ENCODE measurements at places on chromosomes 13 and 19. TPM values are rescaled to one million over a fixed set of nuclear protein-coding genes. Genes with fewer than 3 reads are reported as not detected.

DNA sequence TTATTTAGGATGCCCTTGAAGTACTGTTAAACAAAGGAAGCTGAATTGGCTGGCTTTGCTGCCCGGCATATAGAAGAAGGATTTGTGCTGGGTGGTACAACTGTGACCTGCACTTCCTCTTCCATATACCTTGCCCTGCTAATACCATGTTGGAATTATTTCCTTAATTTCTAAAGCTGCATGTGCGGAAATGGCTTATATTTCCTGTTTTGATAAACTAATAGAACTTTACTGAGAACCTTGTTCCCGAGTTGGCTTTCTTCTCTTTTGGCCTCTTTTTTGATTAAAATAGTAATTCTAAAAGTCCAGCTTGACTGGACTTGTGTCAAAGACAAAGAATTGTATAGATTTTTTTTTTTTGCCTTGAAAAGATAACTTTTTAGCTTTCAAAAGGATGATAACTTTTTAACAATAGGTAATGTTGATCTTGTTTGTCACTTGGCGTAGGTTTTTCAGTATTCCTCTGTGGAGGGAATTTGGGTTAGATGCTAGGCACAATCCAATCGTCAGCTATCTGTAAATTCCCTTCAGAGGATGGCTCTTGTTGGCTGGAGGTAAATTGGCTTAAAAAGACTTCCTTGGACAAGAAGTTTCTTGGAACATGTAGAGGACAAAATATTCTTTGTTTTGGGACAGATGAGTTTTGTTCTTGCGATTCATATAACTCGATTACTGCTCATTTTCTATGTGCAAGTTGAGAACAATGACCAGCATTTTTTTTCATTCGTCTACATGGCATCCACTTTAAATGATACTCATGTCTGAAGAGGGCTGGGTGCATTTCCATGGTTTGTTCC lies 41.4 kb downstream of the COL4A2 start:
- no peak for DNase-seq

GRCh38 chr13:77305266-77305665 lies 21.6 kb downstream of the MYCBP2 start:
- no peak for DNase-seq

DNA sequence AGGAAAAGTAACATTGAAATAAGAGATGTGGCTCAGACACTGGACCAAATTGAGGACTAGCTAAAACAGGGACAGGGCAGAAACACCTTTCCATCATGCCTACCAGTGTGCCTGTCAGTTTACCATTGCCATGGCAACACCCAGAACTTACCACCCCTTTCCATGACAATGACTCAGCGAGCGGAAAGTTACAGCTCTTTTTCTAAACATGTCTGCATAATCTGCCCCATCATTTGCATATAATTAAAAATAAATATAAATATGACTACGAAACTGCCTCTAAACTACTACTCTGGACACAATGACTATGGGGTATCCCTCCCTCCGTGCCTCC lies 96.0 kb downstream of the UBL3 start:
- no peak for DNase-seq

- DNase-seq, result peak; percentile 56
Observed at GRCh38 chr19:10230173-10230860, 814 bp downstream of the S1PR2 start.

DNA sequence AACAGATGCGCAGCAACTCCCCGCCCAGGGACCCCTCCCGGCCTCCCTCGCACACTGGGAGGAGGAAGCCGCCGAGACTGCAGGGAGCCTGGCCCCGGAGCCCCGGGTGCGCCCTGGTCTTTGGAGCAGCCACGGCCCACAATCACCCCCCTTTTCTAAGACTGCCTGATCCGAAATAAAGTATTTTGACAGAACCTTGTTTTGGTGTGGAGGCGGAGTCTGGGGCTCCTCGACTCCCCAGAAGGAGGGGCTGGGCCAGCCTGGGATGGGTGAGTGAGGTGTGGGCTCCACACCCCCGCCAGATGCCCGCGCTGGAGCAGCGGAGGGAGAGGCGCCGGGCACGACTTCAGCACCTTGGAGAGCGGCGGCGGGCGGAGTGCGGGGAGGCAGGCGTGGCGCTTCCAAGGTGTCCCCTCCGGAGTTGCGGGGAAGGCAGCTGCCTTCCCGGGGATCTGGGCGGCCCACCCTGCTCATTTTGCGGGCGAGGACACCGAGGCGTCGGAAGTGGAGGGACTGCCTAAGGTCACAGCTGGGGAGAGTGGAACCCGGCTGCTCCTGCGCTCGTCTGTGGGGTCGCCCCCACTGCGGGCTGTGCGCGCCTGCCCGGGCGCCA lies 9.4 kb downstream of the SIRT6 start:
- DNase-seq, result peak; percentile 82

DNA sequence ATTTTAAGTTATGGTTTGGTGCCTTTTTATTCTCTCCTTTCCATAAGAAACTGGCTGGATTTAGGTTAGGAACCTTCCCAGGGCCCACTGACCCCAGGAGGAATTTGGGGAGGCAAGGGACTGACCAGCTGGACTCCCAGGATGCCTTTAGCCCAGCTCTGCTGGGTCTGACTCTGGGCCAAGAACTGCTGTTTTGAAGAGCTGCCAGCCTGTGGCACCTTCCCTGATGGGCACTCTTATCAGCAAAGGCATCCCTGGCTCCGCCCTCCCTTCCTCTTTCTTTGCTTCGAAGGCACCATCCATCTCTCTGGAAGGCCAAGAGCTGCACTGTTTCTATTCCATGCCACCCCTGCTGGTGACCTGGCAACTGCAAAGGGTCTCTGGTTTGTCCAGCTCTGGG lies 174.7 kb downstream of the POU4F1 start:
- no peak for DNase-seq

DNA sequence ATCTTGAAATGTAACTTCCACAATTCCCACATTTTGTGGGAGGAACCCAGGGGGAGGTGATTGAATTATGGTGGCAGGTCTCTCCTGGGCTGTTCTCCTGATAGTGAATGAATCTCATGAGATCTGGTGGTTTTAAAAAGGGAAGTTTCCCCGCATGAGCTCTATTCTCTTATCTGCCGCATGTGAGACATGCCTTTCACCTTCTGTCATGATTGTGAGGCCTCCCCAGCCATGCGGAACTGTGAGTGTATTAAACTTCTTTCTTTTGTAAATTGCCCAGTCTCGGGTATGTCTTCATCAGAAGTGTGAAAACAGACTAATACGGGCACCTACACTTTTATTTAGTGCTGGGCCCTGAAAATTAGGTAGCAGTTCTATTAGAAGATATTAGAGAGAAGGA lies 45.8 kb downstream of the TNFSF13B start:
- no peak for DNase-seq

DNA sequence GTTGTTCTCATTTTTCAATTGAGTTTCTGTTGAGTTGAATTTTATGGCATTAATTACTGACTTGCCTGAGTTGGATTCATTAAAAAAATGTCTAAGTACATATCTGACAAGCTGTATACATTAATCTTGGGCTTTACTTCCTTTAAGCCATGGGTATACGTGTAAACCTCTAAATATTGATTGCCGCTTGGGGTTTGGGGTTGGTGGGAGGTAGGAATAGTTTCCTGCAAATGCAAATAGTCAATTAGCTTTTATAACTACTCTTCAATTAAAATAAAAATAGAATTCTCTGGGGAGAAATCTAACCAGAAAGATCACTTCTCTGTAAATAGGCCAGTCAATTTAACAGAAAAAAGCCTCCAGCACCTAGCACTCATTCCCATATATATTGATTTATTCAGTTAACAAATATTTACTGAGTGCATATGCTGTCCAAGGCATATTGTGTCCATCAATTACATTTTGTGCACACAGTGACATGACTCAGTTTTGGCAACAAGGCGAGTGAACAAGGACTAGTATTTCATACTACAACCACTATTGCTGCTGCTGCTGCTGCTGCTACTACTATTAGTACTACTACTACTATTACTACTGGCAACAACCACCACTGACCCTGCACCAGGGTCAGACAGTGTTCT lies 306.8 kb downstream of the RFC3 start:
- DNase-seq, result no peak

DNA sequence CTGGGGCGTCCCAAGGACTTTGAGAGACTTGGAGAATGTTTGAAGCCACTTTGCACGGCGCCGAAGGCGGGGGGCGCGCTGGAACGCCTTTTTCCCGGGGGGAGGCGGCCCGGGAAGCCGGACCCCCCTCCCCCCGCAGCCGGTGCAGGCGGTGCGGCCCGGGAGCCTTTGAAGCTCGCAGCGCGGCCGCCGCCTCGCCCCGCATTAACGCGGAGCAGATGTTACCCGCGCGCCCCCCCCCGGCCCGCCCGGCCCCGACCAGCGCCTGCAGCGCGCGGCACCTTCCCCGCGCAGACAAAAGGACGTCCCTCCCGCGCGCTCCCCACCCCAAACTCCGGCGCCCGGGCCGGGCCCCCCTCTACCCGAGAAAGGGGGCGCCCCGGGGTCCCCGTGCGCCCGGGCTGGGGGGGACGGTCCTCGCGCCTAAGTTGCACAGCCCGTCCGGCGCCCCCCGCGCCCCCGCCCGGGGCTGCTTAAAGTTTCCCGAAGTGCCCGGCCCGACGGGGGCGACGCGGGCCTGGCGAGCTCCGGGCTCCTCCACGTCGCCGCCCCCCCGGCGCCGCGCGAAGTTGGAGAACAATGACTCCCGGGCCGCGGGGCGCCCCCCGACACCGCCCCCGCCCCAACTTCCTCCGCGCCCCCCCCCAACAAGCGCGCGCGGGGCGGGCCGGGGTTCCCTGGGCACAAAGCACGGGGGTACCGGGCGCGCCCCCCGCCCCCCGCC lies 685 bp downstream of the TCF3 start:
- DNase-seq, result peak; percentile 54

GRCh38 chr13:27644302-27644701 lies 22.6 kb downstream of the POLR1D start:
- DNase-seq, result no peak

- DNase-seq, result no peak
Observed at GRCh38 chr13:51643882-51644281, 59.6 kb downstream of the WDFY2 start.

GRCh38 chr13:47188802-47189201 lies 291.9 kb upstream of the HTR2A start:
- no peak for DNase-seq

- no peak for DNase-seq
Observed at GRCh38 chr13:41127701-41128100, 4.9 kb downstream of the KBTBD6 start.

- DNase-seq, result no peak
Observed at GRCh38 chr19:33241530-33242101, 16.0 kb upstream of the SLC7A10 start.

- DNase-seq, result no peak
Observed at GRCh38 chr13:93951951-93952350, 527.5 kb downstream of the DCT start.

DNA sequence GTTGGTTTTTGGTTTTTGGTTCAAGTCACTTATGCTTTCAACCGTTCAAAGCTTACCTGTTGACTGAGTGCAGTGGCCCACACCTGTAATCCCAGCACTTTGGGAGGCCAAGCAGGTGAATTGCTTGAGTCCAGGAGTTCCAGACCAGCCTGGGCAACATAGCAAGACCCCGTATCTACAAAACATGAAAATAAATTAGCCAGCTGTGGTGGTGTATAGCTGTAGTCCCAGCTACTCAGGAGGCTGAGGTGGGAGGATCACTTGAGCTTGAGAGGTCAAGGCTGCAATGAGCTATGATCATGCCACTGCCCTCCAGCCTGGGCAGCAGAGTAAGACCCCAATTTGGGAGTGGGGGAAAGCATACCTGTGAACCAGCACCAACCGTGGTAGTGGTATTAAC lies 43.7 kb downstream of the PEX11G start:
- DNase-seq, result no peak

DNA sequence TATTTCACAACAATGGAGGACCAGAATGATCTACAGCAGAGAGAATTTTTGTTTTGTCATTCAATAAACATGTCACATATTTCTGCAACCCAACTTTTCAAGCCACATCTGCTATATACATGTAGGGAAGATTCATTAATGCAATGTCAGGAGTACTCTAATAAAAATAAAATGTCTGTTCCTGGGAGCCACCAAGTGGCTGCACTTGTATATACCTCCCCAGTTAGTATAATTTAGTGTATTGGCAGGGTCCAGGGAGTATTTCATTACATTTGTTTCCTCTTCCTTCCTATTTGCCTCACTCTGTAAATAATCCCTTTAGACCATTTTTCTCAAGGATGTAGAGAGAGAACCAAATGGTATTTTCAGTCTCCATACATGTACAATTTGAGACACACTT lies 1169.0 kb downstream of the DIAPH3 start:
- no peak for DNase-seq

GRCh38 chr13:53028637-53029203 lies at the start of gene OLFM4:
TSS of gene OLFM4 (plus strand) at chr13:53028813. CDS start at chr13:53028837, 24 bp downstream.
- no peak for DNase-seq

GRCh38 chr19:57947088-57947418 lies 453 bp downstream of the ZNF256 start:
- no peak for DNase-seq

DNA sequence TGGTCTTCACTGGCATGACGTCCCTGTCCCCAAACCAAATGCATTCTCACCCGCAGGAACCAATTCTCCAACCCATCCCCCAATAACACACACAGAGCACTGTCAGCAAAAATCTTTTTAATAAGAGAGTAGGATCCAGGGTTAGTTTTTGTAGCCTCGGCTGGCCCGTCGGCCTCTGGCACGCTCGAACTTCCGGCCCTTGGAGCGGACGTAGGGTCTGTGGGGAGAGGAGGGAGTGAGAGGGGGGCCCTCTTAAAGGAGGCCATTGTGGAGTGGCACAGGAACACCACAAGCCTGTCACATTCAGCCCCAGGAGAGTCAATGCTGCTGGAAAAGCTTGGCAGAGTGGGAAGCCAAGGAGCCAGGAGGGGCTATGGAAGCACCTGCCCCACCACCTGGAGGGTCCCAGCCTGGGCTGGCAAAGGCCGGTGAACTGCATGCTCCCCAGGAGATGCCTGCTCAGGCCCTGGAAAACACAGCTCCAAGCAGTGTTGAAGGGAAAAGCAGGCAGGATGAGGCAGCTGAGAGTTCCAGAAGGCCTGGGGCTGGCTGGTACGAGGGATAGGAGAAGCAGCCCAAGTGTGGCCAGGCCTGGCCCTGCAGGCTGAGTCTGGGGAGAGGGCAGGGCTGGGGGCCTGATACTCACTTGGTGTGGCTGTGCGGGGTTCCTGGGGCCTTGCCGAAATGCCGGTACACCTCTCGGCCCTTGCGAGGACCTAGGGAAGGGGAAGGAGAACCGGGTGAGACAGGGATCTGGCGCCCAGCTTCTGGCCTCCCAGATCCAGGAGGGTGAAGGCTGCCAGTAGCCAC lies 560 bp upstream of the FAM83E start:
- DNase-seq, result no peak

- DNase-seq, result no peak
Observed at GRCh38 chr13:34553376-34553775, 388.7 kb upstream of the NBEA start.

DNA sequence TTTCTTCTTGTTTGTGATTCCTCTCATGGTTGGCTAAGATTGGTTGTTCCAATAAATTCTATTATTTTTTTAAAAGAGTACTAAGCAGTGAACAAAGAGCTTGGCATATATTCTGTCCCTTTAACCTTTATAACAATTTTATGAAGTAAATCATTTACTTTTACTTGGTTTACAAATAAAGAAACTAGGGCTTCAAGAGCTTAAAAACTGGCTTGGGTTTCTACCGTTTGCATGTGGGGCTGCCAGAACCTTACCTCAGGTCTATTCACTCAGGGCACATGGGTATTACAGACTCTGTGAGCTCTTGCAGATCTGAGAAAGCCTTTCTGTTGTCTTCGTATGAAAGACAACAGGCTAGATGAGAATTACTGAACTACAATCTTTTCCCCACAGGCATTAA lies 13.3 kb downstream of the N4BP2L1 start:
- DNase-seq, result no peak

ZIK1 gene
- 0.74 TPM for total RNA-seq

C2CD4C gene
- total RNA-seq, result 1.1 TPM

CEBPA gene
- 9.8 TPM for total RNA-seq

NAXD gene
- 29.9 TPM for total RNA-seq

KIRREL2 gene
- not detected for total RNA-seq

PRTN3 gene
- total RNA-seq, result not detected

CYP2A6 gene
- total RNA-seq, result not detected
